ENCODE measurements at places on chromosomes 2 and 18.

DNA sequence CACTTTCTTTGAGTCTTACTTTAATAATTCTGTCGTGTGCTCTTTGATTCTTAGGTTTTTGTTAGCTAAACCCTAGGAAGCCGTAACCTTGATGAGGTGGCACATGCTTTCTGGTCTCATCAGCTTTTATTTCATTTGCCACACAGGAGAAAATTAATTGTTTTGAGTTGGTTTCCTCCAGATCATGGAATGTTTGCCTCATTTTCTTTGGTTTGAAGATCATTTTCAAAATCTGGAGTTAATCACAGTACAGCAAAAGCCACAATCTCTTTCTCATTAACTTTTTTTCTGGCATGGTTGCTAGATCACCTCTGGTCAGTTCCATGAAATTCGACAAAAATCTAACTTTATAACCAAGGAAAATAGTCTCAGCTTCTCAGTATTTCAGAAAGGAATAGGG is 182.9 kb downstream of the MYO1B start:
- DNase-seq = no peak

- DNase-seq = no peak
These were observed 78.4 kb downstream of the TRIM43 start for GRCh38 chr2:95670167-95670566.

GRCh38 chr2:154375579-154375931 is 322.9 kb upstream of the KCNJ3 start:
- no peak for DNase-seq

DNA sequence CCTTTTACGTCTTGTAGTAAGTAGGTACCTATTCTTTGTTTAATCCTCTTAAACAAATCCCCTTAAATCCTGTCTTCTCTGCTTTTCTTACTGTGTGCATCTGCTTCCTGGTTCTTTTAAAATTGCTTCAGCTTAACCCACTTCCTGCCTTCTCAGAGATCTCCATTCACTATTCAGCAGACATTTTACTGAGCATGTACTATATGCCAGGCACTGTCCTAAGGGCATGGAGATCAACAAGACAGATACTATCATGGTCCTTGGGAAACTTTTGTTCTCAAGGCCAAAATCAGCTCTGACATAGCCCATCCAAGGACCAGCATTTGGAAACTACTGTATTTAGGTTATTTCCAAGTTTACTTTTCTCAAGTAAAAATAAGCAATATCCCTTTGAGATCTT is 227.5 kb downstream of the TPGS2 start:
- DNase-seq = no peak

Data from kidney (tissue), 22 donors.